Activated CD8-positive, alpha-beta memory T cell treated with anti-CD3 and anti-CD28 coated beads, Interleukin-2, amount 10 ng/mL, durations not matched to agents 7 days and 5 days (primary cell): ENCODE measurements at places on chromosomes 16 and 17. TPM values are rescaled to one million over a fixed set of nuclear protein-coding genes. Genes with fewer than 3 reads are reported as not detected.

The NHLRC4 gene
- total RNA-seq = 0.94 TPM

The GLP2R gene
- total RNA-seq = not detected

The DRC3 gene
- not detected for total RNA-seq

The SLC5A10 gene
- not detected for total RNA-seq

The RASD1 gene
- 2.5 TPM for total RNA-seq

The RTN4RL1 gene
- 0.09 TPM for total RNA-seq
